ENCODE measurements at places on chromosomes 6 and 20. TPM values are rescaled to one million over a fixed set of nuclear protein-coding genes. Genes with fewer than 3 reads are reported as not detected.

The TMEM244 gene
- total RNA-seq = not detected

The C20orf202 gene
- not detected for total RNA-seq

The IPCEF1 gene
- total RNA-seq = 0.57 TPM

- peak; percentile 95 for DNase-seq
- H3K27me3 ChIP-seq = no peaks in the 10 kb centered on the region
- peaks cover 18% of the 10 kb centered on the region for H3K4me1 ChIP-seq
- peaks cover 17% of the 10 kb centered on the region for H3K36me3 ChIP-seq
Measured at GRCh38 chr20:45905505-45906079, 6.4 kb downstream of the PLTP start.

- H3K27me3 ChIP-seq = no peaks in the 10 kb centered on the region
- H3K4me3 ChIP-seq = no peak overlapping the region
- no peak overlapping the region for H3K27ac ChIP-seq
- no peak for DNase-seq
- no peaks in the 10 kb centered on the region for H3K4me1 ChIP-seq
- no peaks in the 10 kb centered on the region for H3K36me3 ChIP-seq
Measured at GRCh38 chr6:109834131-109834530, 143.0 kb downstream of the FIG4 start.

DNA sequence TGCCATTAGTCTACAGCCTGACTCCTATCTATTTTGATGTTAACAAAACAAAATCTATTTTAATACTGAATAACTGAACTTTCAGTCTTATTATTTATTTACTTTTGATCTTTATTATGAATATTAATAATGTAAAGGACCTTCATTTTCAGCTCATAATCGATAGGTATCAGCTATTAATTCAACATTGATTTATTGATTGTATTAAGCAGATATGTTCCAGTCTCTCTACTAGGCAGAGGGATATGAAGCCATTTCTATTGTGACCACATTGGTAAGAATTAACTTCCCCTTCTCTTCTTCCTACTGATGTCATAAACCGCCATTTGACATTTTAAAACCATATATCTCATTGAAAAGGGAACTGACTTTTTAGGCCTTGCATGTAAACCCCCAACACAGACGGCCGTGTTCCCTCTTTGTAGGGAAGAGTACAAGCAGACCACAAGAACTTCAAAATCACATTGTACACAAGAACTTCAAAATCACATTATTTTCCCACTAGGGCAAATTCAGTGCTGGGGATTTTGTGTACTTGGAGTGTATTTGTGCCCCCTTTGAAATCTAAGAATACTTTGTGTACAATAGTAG lies 69.5 kb upstream of the FABP7 start:
- no peak for DNase-seq
- H3K4me1 ChIP-seq = peaks cover 19% of the 10 kb centered on the region
- no peak overlapping the region for H3K27ac ChIP-seq
- H3K27me3 ChIP-seq = no peaks in the 10 kb centered on the region
- no peak overlapping the region for H3K4me3 ChIP-seq
- no peaks in the 10 kb centered on the region for H3K36me3 ChIP-seq

DNA sequence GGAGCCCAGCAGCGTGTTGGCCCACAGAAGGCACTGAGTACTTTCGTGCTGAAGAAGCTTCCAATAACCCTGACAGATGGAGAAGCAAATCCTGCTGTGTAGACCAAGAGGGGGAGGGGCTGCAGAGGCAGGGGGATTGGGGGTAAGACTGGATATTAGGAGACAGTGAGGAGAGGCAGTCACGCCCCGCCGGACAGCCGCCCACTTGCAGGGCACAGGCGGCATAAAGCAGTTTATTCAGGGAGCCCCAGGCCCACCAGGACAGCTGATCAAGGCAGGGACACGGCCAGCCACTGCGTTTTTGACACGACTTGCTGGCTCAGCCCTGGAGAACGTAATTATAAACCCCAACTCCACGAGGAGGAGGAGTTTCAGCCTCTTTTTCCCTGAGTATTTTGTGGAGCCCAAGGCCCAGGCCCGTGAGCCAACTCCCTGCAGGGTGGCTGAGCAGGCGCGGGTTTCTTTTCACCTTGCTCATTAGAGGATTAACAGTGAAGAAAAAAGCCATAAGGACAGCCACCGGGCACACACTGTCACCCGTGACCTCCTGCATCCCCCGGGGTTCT lies 177.9 kb downstream of the TFAP2C start:
- DNase-seq = no peak
- no peak overlapping the region for H3K4me3 ChIP-seq
- H3K27me3 ChIP-seq = no peaks in the 10 kb centered on the region
- no peaks in the 10 kb centered on the region for H3K36me3 ChIP-seq

DNA sequence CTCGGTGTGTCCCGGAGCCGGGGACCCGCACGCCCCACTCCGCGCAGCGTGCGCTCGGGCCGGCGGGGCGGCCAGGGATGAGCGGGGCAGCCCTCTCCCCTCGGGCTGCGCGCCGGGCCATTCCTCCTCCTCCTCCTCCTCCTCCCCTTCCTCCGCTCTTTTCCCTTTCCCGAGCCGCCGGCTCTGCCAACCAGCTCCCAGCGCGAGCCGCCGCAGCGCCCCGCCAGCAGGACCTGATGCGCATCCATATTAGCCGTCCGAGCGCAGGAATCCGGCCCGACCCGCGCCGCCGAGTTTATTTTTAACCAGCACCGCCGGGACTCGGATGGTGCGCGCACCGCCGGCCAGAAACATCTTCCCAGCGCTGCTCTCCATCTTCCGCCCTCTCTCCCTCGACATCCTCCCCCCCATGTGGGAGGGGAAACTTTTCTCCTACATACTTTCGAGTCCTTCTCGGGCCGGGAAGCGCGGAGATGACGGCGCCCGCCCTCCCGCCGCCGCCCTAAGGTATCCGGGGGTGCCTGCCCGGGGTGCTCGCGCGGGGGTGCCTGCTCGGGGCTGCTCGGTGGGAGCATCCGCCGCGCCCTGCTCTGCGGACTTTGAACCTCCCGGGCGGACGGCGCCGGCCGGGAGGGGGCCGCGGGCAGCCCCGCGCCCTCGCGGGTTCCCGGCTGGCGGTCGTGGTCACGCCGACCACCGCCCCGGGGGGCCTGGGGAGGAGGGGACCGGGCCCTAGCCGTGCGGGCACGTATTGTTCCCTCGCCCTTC lies 619 bp downstream of the RREB1 start:
- DNase-seq = peak; percentile 44
- H3K4me1 ChIP-seq = peaks cover 35% of the 10 kb centered on the region
- H3K4me3 ChIP-seq = peak overlapping the region; percentile 90
- no peaks in the 10 kb centered on the region for H3K36me3 ChIP-seq
- no peaks in the 10 kb centered on the region for H3K27me3 ChIP-seq

DNA sequence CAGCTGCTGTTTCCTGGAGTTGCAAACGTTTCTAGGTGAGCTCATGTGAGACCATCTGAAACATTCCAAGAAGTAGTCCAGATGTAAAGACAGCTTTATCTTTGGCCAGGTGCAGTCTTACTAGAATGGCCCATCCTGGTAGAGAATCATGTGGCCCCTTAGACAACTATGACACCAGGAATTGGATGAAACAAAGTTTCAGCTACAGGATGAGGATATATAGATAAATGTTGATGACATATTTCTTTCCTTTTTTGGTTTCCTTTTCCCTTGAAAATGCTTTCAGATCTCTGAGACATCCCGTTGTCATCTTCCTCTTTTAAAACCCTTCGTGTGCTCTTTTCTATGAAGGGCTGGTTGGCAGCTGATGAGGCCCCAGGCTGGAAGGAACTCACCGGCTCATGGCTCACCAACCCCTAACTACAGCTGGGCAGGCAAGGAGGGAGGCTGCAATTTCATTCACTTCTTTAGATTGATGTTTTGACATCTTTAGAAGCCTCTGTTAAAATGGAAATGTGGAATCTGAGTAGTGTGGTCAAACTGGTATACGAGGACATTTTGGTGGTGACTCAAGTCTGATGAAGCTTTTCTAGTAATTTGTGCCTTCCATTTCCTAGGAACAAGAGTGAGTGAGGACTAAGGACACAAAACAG lies 167.9 kb upstream of the TNFAIP3 start:
- H3K4me3 ChIP-seq = no peak overlapping the region
- no peaks in the 10 kb centered on the region for H3K36me3 ChIP-seq
- DNase-seq = no peak
- no peak overlapping the region for H3K27ac ChIP-seq
- H3K27me3 ChIP-seq = no peaks in the 10 kb centered on the region
- H3K4me1 ChIP-seq = peaks cover 17% of the 10 kb centered on the region

- no peak overlapping the region for H3K4me3 ChIP-seq
- H3K4me1 ChIP-seq = no peaks in the 10 kb centered on the region
- no peak overlapping the region for H3K27ac ChIP-seq
- H3K36me3 ChIP-seq = peaks cover 13% of the 10 kb centered on the region
- no peaks in the 10 kb centered on the region for H3K27me3 ChIP-seq
Measured at GRCh38 chr6:158188591-158188990, 20.4 kb downstream of the GTF2H5 start.

All from PC-9 (cell line).